ENCODE measurements at places on chromosomes 6 and 20. TPM values are rescaled to one million over a fixed set of nuclear protein-coding genes. Genes with fewer than 3 reads are reported as not detected.

The PFDN4 gene
- 15.2 TPM for total RNA-seq

The BPIFB4 gene
- total RNA-seq, result not detected

The ADGB gene
- total RNA-seq, result not detected

The GINS1 gene
- 1.3 TPM for total RNA-seq

The TRIM39 gene
- 27.7 TPM for total RNA-seq

The NPBWR2 gene
- total RNA-seq, result not detected

The ZDHHC14 gene
- 1.7 TPM for total RNA-seq

The CD83 gene
- 5.8 TPM for total RNA-seq

The MLN gene
- total RNA-seq, result not detected

The B3GAT2 gene
- total RNA-seq, result not detected

DNA sequence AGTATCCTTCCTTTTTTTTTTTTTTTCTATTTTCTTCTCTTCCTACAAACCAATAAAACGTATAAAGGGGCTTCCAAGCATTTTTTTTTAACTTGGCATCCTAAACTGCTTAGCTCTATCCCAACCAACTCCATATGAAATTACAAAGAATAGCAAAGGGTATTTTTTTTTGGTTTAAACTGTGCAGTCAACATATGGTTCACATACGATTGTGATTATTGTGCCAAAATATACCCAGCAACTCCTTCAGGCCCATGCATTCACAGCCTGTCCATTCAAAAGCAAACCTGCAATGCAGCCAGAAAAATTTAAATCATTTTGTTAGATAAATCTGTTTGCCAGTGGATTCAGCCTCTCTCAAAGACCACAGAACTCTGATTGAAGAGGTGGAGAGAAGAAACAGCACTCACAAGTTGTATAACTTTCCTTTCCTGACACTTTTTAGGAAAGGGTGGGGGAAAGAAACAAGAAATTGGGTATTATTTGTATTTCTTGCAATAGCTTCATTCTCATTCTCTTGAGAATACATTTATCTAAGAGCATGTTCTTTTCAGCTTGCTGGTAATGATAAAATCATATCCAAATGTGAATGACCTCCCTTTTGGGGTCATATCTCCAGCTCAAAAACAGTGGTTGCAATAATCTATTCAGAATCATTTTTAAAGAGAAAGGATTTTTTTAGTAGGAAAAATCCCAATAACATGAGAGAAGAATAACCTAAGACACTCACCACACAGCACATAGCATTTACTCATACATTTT, 701.3 kb upstream of the CHD6 start:
- no peak for DNase-seq

- no peak for DNase-seq
These were observed 29.9 kb downstream of the MKKS start for GRCh38 chr20:10404023-10404628.

GRCh38 chr6:47086051-47086770, 44.1 kb upstream of the ADGRF1 start:
- DNase-seq, result no peak

- DNase-seq, result no peak
These were observed 262.7 kb upstream of the BMP2 start for GRCh38 chr20:6504826-6505225.

DNA sequence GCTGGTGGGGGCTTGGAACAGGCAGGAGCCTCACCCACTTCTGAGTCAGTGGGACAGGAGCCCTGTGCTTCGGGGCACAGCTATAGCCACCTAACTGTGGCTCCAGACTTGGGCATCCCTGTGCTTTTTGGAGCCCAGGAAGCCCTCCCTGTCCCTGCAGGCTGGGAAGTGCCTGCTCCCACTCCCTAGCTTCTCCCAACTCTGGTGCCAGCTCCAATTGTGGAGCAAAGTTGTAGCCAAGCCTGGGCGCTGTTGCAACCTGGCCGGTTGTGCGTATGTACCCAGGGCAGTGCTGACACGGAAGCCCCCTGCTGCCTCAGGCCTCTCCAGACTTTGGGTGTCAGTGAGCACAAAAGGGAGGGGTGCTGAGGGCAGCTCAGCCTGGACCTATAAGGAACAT, 601.7 kb upstream of the GJE1 start:
- no peak for DNase-seq

GRCh38 chr6:7137335-7138045, 29.7 kb downstream of the RREB1 start:
- peak; percentile 60 for DNase-seq

GRCh38 chr6:88919032-88919431, 44.4 kb downstream of the RNGTT start:
- no peak for DNase-seq

GRCh38 chr6:88804701-88805100, 158.7 kb downstream of the RNGTT start:
- no peak for DNase-seq

- no peak for DNase-seq
These were observed 24.7 kb downstream of the SYTL3 start for GRCh38 chr6:158674342-158675131.

DNA sequence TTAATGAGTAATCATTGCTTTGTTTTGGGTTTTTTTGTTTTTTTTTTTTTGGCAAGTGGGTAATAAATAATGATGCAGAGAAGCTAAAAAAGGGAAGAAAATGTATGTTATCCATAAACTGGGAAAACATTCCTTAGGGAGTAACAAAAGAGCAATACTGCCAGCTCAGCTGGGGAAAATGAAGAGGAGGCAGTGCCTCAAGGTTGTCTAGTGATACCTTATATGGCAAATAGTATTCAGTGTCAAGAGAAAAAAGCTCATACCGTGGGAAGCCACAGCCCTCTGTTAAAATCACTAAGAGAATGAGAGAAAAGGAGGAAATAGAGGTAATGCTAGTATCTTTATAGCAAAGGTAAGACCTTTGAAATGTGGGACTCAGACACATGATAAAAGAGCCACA, 47.1 kb upstream of the SMLR1 start:
- DNase-seq, result no peak

- no peak for DNase-seq
These were observed at the start of gene TMEM74B for GRCh38 chr20:1184638-1185315. Gene TMEM74B, minus strand, starts transcription at chr20:1184981. Its CDS starts 1,180 bp downstream, at chr20:1183801.

GRCh38 chr20:58824843-58825242, 25.9 kb downstream of the GNAS-AS1 start:
- no peak for DNase-seq

DNA sequence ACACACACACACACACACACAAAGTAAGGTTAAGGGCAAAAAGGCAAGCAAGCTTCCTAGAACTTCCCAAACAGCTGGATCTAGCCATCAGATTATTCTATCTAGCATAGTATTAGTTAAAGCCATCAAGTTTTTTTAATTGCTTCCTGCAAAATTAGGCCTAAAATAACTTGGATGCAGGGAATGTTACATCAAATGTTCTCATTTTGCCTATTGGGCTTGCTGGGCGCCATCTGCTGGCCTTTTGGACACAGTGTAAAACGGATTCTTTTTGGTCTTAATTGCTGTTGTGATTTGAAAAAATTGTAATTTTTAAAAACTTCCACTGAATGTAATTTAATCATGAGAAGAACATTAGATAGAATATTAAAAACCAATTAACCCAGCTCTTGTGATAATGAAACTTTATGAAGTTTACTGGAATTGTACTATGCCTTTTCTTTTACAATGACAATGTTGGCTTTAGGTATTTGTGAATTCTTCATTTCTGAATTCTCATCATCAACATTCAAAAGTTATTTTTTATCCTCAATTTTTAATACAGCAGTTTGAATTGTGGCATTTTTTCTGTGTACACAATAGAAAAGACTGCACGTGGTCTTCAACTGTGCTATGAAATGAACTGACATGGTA, 6.8 kb downstream of the MKKS start:
- peak; percentile 53 for DNase-seq

DNA sequence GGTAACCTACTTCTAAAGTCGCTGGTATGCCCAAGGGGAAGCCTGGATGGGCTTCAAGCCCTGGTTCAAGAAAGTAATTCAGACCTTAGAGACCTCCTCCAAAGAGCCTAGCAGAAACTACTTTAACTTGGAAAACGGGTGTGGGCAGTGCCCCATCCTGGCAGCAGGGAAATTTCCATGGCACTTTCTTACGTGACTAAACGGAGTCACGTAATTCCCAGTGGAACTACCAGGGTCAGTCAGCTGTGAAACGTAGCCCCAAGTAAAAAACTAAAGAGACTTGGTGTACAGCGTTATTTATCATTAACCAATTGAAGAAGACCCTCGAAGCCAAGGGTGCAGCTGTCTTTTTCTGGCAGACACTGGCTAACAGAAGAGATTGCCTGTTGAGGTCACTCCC, 114.0 kb downstream of the RCAN2 start:
- DNase-seq, result no peak

DNA sequence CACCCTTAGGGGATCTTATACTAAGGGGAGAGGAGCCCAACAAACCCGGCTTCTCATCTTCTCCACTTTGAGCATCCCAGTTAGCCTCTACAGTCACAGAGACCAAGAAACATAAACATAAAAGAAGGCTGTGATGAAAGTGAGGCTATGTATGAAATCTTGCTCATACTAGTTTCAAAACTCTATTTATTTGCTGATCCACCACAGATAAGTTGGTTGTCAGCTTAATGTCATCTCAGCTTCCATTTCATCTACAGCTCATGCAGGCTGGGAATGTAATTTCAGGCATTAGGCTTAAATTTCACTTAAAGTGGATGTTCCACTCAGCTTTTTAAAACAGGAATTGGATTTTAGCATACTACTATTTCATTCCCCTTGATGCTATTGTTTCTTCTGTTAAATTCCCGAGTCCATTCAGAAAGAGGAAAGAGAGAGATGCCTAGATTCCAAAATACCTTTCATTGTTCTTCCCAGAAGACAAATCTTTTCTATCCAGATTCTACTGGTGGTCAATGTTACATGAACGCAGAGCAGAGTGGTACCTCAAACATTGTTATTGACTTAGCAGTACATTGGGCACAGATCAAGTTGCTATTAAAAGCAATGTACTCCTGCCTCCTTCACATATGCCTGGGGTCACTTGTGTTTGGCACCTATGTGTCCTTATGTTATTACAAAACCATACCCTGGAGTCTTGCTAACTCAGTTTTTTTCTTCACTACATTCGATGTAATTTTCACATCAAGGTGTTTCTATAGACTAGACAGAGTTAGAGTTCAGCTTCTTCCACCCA, 149.0 kb downstream of the HACE1 start:
- DNase-seq, result no peak

GRCh38 chr6:110317646-110318045, 40.5 kb downstream of the METTL24 start:
- DNase-seq, result no peak

DNA sequence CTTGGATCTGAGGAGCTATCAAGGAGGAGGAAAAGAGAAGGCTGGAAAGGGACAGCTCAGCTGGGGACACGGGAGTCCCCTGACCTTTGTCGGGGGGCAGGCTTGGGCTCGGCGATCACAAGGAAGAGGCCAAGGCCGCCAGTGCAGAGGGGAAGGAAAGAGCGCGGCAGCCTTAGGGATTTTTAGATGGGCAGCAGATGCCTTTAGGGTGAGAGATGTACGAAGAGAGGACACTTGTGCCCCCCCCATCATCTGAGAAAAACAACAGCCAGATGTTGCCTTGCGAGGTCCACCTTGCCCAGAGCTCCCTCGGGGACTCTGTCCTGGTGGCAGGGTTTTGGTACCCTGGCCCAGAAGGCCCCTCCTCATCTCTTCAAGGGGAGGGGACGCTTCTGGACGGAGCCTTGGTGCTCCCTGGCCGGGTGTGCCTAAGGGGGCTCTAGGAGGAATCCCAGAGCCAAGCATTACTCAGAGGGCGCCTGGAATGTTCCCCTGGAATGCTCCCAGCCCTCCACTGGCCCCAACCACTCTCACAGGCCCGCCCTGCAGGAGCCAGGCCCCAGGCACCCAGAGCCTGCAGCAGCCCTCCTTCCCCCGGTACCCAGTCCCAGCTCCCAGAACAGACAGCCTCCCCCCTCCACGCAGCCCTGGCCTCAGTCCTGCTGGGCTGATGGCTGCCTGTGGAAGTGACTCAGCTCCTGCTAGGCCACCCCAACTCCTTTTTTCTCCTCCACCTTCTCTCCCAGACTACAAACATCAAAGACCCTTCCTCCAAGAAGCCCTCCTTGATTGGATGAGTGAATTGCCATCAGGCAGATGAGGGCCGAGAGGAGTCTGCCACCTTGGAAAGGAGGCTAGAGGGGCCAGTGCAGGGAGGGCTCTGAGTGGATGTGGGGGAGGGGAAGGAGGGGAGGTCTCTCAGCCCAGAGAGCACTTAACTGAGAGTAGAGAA, 1.8 kb downstream of the ADAM33 start:
- no peak for DNase-seq

GRCh38 chr6:150413781-150414281, 45.0 kb downstream of the IYD start:
- DNase-seq, result no peak

DNA sequence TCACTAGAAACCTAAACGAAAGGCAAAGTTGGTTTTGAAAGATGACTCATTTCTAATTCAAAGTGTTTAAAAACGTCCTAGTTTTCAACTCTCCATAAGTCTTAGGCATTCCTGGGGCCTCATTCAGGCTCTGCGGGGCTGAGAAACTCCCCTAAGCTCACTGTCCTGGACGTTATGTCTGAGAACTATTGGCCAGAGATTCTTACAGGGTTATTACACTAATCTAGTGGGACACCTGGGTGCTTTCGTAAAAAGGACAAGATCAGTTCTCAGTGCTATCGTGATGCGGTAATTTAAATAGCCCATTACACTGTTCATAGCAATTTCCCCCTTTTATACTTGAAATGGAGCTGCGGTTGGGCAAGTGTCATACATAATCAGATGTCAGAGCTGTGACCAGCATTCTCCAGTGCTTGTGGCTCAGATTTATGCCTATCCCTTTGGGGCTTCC, 280.9 kb downstream of the QKI start:
- DNase-seq, result no peak

GRCh38 chr6:24822696-24823095, 24.0 kb upstream of the ARMH2 start:
- DNase-seq, result no peak

DNA sequence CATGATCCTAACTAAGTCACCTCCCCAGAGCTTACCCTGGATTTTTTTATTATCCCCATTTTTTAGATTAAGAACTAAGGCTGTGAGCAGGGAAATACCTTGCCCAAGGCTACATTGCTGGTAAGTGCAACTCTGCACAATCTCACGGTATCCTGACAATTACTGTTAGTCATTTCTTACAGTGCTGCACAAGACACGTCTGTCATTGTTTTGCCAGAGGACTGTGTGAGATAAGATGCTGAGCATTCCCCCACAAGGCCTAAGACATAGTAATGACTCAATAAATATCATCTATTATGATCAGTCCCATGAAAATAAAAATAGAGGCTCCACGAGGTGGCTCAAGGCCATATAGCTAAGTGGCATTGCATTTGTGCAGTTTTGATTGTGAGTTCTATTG, 21.0 kb downstream of the PFDN4 start:
- DNase-seq, result no peak

DNA sequence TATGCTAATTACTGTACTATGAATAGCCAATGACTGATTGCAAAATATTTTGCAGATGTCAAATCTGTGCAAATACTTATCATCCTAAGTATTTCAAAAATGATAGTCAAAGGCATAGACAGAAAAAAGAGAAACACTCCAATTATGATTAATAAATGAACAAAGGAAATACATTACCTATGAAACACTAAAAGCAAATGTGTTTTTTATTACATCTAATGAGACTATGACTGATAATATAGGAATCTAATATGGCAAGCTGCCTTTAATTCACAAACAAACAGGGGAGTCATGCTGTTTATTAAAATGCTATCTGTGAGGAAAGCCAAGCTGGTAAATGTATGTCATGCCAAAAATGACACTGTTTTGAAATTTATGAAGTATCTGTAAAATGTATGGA, 713.2 kb upstream of the NRSN1 start:
- DNase-seq, result no peak
